ENCODE measurements at places on chromosomes 6 and 20.

DNA sequence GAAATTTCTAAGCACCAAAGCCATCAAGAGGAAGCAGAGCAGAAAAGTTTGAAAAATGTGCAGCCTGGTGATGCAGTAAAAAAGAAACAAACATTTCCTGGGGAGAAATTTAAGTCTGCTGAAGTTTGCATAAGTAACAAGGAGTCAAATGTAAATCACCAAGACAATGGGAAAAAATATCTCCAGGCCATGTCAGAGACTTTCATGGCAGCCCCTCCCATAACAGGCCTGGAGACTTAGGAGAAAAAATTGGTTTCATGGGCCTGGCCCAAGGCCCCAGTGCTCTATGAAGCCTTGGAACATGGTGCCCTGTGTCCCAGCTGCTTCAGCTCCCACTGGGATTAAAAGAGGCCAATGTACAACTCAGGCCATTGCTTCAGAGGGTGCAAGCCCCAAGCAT is 30.1 kb upstream of the EPM2A start:
- DNase-seq: no peak

- DNase-seq: no peak
These were observed 3.4 kb downstream of the KCNB1 start for GRCh38 chr20:49478754-49479689.

- no peak for DNase-seq
These were observed 291.4 kb downstream of the PLCB1 start for GRCh38 chr20:8423482-8423881.

DNA sequence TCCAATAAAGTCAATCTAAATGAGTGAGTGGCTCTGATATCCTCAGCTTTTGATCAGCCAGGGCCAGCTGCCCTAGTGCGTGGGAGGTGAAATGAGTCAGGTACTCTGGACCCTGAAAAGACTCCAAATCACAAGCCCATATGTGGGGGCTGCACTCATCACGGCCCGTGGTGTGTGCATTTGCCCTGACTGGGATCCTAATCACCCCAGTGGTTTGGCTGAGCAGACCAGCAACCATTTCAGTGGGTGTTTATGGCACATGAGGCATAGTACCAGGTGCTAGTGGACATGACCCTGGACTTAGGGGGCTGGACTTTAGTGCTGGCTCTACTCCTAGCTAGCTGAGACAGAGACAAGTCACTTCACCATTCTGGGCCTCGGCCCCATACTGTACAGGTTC is 39.4 kb downstream of the SCML4 start:
- DNase-seq: peak; percentile 14

GRCh38 chr20:24991897-24992486 is 559 bp downstream of the APMAP start:
- DNase-seq: no peak

Measured in stimulated activated CD8-positive, alpha-beta memory T cell treated with anti-CD3 and anti-CD28 coated beads, Interleukin-4, amount 100 ng/mL, for 4 hours (primary cell).